ENCODE measurements at places on chromosomes 6 and 20.
A peak's percentile ranks its signal among the peaks of the same experiment; 100 is the strongest.

DNA sequence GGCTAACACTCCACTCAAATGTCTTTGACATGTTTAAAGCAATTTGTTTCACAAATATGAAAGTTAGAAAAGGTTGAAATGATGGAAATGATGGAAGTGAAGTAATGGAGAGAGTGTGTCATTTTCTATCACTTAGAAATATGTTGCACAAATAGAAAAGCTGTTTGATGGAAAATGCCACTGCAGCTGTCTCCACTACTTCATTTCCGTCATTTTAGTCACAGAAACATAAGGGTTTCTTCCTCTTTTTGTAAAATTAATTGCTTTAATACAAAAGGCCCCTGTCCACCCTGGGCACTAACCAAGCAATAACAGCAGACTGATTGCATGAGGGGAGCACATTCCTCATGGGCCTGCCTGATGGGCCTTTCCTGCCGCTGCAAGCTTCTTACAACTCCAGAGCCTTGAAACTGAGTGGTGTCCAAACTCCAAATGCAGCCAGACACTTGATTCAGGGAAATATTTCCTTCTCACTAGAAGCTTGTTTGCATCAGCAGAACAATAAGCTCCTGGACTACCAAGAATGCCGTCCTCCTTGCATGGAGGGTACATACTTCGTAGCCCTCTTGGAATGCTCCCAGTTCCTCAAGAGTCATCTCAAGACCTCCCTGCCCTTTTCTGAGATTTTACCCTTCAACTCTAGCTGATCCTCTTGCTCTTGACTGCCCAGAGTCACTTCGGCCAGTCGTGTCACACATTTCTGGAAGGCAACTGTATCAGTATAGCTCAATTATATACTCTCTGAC lies 36.1 kb downstream of the F13A1 start:
- no peak for DNase-seq

DNA sequence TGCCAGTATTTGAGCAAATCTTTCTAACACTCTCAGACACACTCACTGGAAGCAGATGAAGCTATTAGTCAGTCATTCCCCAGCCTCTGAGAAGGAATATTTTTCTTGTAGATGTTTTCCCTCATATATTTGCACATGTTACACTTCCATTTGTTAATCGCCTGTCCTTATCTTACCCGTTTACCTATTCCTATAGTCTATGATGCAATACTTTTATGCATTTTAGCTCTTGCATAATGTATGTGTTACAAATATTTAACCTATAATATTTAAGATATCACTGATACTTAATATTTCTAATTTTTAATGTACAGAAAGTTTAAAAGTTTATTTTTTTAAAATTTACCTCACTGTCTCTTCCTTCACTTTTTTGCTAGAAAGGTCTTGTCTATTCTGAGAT lies 71.9 kb downstream of the PCSK2 start:
- DNase-seq = no peak

- DNase-seq = no peak
Measured at GRCh38 chr6:154359679-154360078, 3.1 kb upstream of the IPCEF1 start.

- no peak for DNase-seq
Measured at GRCh38 chr6:152981219-152981618, 1.6 kb downstream of the FBXO5 start.

- no peak for DNase-seq
Measured at GRCh38 chr6:7673063-7673536, 52.8 kb upstream of the BMP6 start.

DNA sequence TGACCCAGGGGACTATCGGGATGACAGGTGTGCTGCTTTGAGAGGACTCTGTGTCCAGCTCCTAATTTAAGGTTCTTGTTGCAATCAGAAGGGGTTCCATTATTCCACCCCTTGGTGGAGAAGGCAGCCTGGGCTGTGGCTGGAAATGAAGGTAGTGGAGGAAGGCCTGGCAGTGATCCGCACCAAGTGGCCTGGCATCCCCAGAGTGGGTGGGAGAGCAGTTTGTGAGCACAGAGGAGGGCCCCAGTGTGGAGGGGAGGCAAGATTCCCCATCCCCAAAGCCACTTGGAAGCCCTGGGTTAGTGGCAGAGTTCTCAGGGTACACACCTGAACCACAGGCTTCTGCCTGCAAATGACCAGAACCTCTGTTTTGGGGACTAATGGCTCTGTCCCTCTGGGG lies 2.3 kb downstream of the TGM3 start:
- DNase-seq = no peak

- no peak for DNase-seq
Measured at GRCh38 chr20:52454660-52455059, 263.1 kb upstream of the ZFP64 start.

DNA sequence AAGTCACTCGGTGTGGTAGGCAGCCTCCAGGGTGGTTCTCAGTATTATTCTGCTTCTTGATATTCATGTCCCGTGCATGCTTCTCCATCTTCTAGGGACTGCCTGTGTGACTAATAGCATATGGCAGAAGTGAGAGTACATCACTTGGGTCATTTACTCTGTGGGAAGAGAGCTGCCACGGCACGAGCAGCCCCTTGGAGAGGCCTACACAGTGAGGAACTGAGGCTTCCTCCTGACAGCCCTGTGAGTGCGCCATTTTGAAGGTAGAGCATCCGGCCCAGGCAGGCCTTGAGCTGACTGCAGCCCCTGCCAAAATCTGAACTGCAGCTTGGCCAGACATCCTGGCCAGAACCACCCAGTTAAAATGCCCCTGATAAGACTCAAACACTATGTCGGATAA lies 17.3 kb upstream of the MCUR1 start:
- no peak for DNase-seq

DNA sequence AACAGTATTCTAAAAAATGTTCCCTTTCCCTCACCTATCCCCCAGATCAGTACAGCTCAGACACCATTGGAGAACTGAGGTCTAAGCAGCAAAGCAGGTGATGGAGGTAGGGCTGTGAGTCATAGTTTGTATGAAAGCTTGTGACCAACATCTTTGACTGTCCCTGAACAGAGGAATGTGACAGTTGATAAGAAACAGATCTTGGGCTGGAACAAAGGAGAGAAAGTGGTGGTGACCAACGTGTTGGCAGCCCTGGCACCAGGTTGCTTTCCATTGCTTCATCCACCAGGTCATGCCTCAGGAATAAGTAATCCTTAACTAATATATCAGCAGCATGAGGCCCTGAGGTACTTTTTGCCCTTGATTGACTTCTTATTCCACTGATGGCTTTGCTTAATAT lies 19.9 kb upstream of the CRIP3 start:
- DNase-seq = no peak

GRCh38 chr6:111406200-111406721 lies 76.8 kb downstream of the REV3L start:
- DNase-seq = no peak

DNA sequence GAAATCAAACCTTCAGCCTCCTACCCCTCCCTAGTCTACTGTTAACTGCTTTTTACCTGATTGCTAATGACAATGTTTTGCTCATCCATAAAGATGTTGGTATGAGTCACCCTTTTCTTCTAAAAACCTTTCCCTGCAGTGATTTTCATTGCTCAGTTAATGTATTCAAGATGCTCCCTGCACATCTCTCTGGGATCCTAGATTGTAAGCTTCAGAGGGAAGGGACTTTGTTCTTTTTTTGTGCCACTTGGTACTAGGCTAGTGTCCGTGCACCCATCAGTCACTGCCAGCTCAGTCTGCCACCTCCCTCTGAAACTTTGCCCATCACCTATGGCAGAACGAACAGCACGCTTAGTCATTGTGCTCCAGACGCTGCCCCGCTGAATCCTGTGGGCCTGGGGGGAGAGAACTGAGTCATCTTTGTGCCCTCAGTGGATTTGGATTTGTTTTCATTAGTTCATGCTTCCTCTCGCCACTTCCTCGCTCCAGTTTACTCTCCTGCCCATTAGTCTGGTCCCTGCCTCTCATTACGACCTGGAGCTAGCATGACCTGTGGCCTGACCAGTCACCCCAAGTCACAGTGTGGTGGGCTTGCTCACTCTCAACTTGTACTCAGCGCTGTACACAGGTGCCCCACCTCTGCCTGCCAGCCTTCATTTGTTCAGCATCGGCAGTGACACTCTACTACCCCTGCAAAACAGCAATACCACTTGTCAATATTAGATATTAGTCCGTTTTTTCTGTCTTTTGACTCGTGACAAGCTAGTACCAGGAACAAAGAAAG lies 78.0 kb upstream of the TMEM181 start:
- no peak for DNase-seq

DNA sequence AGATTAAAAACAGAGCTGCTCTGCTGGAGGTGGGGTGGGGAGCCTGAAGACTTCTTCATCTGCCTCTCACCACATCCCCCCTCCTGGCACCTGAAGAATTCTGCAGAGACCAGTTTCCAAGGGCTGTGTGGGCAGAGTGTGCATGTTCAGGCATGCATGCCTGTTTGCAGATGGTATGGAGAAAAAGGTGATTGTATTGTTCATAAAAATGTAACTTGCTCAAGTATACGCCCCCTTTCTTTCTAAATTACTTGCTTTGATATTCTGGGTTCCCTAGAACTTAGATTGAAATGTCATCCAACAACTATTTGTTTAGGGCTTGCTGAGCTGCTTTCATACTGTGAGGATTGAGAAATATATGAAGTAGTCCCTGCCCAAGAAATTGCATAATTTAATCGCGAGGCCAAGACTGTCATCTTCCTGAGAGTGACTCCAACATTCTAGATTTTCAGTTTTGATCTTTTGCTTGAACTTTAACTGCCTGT lies 83.6 kb downstream of the LCA5 start:
- no peak for DNase-seq

DNA sequence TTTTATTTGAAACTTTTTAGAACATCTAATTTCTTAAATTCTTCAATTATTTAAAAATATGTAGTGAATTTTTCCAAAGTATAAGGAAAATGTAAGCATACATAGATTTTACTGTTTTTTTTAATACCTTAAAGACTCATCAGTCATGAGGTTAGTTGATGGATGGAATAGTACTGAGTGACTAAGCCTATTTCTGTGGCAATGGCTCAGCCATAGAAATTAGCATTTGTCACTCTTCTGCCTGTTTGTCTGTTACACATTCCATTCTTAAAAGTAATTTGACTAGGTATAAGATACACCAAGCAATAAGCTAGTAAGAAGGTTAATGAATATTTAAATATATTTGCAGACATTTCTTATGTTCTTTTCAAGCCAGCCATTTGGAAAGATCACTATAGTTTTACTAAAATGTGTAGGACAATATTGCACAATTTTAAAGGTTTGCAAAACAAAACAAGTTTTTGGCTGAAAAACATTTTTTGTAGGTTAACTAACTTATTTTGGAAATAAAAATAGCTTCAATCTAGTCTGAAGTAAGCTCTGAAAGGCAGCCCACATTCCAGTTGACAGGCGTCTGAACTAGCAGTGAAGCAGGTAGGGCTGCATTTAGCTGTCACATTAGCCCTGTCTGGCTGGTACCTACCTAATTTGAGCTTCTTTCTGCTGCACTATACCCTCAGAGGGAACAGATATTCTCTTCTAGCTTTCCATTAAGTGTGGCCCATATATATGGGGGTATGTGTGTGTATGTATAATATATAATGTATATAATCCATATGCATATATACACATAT lies 385.7 kb downstream of the GRIK2 start:
- no peak for DNase-seq

GRCh38 chr6:101000341-101000740 lies 119.2 kb upstream of the ASCC3 start:
- DNase-seq = no peak

DNA sequence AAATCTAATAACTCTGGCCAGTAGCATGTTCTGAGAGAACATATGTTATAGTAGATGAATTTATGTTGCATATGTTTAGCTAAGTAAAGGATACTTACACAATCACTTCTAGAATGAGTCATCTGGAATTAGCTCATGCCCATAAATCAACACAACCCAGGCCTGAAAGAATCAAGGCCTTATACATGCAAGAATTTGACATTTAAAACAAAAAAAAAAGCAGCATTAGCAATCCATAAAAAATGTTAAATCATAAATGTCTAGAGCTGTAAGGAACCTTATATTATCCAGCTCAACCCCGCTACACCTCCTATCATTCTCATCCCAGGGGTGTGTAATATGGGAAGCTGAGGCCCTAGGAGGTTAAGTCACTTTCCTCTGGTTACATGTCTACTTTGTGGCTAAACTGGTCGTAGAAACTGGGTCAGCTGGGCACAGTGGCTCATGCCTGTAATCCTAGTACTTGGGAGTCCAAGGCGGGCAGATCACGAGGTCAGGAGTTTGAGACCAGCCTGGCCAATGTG lies 105.2 kb upstream of the CARMIL1 start:
- DNase-seq = no peak

GRCh38 chr6:110446405-110446804 lies 30.0 kb downstream of the SLC22A16 start:
- no peak for DNase-seq

DNA sequence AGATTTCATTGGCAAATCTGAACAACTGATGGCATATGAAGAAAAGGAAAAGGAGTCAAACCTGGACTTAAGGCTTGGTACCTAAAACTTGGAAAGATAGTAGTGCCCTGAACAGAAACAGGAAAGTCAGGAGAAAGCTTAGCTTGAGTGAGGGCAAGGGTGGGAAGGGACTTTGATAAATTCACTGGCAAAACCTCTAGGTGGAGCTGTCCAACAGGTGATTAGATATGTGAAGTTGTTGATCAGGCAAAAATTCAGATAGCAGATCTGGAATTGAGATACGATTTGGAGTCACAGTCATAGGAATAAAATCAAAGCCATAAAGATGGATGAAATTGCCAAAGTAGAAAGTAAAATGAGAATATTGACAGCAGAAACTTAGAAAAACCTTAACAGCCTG lies 16.1 kb upstream of the ZNF292 start:
- DNase-seq = no peak

GRCh38 chr6:52426667-52427066 lies 6.5 kb downstream of the EFHC1 start:
- no peak for DNase-seq

- DNase-seq = peak; percentile 47
Measured at GRCh38 chr6:42901538-42901957, 14.3 kb upstream of the PTCRA start.

GRCh38 chr6:90218959-90219208 lies 77.8 kb downstream of the BACH2 start:
- DNase-seq = no peak

GRCh38 chr20:46265539-46265938 lies 42.8 kb downstream of the CDH22 start:
- DNase-seq = no peak

DNA sequence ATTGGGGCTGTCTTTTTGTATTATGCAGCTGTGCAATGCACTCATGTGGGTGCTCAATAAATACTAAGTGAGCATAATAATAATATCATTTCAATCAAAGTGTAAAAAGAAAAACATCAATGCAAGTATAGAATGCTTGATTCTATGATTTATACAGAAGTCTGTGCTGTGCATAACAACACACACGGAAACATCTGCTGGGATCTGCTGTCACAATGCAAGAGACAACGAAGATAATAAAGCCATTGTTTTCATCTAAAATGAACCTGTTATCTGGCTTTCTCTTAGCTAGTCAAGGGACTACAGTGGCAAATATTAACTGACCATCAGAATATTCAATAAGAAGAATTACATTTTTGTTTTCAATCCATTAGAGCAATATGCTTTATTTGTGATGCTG lies 1156.9 kb upstream of the MAP3K7 start:
- no peak for DNase-seq

GRCh38 chr6:88872962-88873361 lies 90.5 kb downstream of the RNGTT start:
- no peak for DNase-seq

- DNase-seq = no peak
Measured at GRCh38 chr6:151962246-151962846, 154.9 kb downstream of the ESR1 start.

All from stimulated activated CD4-positive, alpha-beta T cell treated with anti-CD3 and anti-CD28 coated beads, Interleukin-15, amount 100 ng/mL, for 1 hour (primary cell).